AG04450 (cell line): ENCODE measurements at places on chromosomes 5 and 9.

DNA sequence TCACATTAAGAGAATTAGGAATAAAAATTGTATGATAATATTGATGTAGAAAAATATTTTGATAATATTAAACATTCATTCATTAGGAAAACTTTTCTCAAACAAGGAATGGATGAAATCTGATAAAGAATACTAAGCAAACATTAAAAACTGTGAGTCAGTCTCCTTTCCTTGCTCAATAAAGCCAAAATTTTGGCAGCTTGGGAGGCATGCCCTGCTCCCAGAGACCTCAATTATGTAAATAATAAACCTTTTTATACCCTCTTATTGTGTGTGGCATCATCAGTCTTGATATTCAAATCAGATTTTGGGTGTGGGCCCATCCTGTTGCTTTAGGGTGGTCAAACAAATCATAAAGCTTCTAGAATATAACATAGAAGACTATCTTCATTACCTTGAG, 36.6 kb upstream of the CCL21 start:
- DNase-seq, result no peak

- DNase-seq, result no peak
These were observed 82.1 kb downstream of the WDR41 start for GRCh38 chr5:77409870-77410621.

- DNase-seq, result no peak
These were observed 182.6 kb upstream of the GNA14 start for GRCh38 chr9:77830618-77831285.

DNA sequence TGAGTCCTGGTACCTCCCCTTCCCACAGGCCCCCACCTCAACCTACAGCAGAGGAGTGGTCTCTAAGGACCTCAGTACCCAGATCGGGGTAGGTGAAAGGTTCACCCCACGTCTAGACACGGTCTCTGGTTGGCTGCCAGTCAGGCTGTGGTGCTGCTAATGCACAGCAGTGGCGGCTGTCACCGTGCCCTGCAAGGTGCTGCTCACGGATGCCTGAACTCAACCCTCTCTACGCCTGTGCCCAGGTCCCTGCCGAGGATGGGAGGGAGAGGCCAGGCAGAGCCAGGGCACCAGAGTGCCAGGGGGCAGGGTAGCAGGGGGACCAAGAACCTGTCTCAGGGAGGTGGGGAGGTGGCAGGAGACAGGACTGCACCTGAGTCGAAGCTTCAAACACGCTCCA, 14.3 kb downstream of the IER5L start:
- DNase-seq, result no peak

DNA sequence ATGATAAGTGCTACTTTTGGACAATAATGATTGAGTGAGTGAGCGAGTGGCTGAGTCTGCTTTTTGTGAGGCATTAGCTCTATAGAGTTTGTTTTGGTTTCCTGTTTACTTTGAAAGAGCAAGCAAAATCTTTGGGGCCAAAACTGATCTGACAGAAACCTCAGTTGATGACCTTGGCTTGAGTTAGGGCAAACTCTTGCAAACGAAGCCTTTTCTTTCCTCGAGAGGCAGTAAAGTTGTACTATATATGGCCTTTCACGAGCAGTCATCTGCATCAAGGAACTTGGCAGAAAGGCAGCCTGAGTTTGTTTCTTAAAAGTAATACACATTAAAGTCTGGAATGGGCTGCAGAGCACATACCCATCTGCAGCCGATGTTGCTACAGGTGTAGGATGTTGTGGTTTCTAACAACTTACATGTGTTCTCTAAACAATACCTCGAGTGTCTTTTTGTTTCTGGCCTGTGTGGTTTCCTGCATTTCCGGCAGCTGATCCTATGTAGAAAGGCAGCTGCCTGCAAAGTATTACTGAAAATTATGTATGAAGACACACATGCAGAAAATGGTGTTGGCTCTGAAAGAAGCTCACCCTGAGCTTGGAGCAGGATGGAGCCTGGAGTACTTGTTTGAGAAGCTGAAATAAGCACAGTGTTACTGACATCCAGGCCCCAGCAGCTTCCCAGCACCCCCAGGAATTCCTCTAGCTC, 60.8 kb downstream of the FOXD1 start:
- no peak for DNase-seq
